ENCODE measurements at places on chromosomes 1 and 21.

DNA sequence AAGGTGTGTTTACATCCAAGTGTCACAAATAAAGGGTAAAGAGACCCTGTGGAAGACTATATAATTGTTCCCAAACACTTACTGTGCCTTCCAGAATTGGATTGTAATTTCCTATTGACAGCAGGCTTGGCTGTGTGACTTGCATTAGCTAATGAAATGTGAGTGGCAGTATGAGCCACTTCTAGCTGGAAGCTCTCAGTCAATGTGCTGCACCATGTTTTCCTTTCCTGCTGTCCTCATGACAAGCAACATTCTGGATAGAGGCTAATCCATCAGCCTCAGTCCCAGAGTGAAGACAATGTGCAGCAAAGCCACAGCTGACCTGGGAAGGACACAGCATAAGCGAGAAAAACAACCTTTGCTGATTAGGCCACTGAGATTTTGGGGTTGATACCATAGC is 5.9 kb upstream of the FOXJ3 start:
- DNase-seq: no peak

DNA sequence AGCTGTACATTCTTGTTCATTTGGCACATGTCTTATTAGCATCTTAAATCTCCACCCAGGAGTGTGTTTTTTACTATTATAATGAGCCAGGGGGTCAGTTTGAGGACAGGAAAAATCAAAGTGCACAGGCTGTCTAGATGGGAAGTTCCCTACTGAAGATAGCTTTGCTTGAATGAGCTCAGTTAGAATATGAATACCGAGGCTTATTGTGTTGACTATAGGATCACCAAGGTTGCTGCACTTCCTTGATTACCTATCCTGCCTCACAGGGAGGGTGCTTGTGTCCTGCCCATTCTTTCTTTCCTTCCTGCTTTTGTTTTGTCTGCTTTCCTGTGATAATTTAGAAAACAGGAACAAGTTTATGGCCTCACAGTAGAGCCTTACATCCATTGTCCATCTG is 16.3 kb downstream of the PHGDH start:
- DNase-seq: no peak

GRCh38 chr1:23452011-23452411 is 27.5 kb upstream of the TCEA3 start:
- no peak for DNase-seq

GRCh38 chr1:115183158-115183557 is 93.9 kb upstream of the TSPAN2 start:
- DNase-seq: no peak

GRCh38 chr21:45539796-45540600 is 2.2 kb downstream of the SLC19A1 start:
- DNase-seq: no peak

DNA sequence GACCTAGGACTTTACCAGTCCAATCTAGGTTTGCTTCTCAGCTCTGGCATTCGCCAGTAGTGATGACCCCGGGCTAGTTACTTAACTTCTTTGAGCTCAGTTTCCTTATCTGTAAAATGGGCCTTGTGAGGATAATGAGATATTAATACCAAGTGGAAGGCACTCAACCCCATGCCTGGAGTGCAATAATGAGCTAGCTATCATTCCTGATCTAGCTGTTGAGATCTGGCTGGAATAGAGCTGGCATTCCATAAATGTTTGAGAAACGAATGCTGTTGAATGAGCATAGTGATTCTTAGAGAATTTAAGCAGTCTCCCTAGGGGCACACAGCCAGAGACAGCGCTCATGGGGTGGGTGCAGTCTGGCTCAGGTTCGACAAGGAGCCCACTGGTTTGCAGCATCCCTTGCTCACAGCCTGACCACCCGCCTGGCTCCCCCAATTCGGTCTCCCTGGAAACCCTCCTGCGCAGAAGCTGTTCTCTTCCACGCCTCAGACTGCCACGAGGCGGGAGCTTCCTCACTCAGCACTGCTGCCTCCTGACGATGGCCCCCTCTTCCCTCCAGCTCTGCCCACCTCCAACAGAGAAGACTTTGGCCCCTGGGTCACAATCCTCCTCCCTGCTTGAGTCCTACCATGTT is 32.5 kb downstream of the DHCR24 start:
- DNase-seq: no peak

GRCh38 chr1:194846488-194846887 is 1660.1 kb upstream of the B3GALT2 start:
- DNase-seq: no peak

- no peak for DNase-seq
Measured at GRCh38 chr1:154453161-154453560, 48.0 kb downstream of the IL6R start.

DNA sequence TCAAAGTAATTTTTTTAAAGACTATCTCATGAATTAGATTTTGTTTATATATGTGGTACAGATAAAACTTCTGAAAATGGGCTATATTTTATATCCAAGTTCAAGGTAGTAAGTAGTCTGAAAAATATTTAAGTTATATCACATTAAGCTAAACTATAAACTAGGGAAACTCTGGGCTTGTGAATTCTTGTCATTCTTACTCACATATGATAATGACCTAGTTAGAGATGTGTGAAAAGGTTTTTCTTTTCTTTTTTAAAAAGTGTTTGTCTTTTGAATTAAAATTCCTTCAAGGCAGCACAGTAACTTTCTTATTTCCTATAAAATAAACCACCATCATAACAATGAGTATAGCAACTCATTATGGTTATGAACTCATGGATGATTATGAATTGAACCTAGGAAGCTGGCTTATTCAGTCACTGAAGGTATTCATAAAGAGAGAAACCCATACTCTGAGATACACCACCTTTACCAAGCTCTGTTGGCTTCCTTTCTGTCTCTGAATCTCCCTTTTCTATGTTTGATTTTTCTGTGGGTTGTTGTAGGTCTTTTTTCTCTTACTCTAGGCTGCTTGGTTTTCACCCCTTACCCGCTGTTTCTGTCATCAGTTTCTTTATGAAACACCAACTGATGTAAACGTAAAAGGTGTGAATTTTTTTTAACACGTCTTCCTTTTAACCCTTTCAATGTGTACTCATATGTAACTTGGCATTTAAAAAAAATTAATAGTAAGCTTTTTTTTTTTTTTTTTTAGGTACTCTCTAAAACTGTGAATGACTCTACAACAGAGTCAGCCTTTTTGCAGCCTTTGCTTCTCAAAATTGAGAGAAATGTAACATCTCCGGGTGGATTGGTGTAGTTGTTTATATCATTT is 25.2 kb downstream of the IL12RB2 start:
- no peak for DNase-seq

DNA sequence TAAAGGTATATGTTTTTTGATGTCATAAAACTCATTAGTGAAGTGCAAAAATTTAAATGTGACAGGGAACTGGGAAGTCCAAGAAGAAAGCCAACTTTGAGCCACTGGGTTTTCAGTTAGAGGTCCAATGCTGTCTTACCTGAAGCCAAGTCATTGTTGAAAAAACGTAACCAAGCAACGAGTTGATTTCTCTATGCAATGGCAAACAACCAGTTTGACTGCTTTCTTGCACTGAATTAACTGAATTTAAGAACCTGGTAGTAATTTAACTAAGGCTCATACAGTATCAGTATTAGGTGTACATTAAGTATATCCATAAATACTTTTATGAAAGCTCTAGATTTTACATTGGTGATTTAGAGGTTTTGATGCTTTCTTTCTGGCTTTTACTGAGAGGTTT is 20.2 kb upstream of the S1PR1 start:
- no peak for DNase-seq

DNA sequence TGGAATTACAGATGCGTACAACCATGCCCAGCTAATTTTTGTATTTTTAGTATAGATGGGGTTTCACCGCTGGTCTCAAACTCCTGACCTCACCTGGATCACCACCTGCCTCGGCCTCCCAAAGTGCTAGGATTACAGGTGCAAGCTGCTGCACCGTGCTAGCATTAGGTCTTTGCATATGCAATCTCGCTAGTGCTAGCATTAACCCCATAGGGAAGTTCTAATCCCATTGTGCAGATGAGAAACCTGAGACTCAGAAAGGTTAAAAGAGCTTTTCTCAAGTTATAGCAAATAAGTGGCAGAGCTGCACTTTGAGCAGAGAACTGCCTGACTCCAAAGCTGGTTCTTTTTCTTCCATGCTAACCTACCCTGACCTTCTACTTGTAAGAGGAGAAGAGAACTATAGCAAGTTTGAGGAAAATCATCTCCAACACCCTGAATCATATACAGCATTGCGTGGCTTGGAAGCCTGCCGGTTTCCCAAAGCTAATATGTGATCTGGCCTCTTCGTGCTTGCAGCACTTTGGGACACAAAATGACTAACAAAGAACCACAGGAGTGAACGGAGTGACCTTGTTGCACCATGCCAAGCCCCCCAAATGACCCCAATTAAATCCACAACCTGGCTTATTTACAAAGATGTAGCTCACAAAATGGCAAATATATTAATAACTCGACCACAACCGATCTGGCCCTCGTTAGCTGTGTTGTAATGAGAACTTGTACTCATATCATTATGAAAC is 185.1 kb downstream of the TM2D1 start:
- DNase-seq: no peak

DNA sequence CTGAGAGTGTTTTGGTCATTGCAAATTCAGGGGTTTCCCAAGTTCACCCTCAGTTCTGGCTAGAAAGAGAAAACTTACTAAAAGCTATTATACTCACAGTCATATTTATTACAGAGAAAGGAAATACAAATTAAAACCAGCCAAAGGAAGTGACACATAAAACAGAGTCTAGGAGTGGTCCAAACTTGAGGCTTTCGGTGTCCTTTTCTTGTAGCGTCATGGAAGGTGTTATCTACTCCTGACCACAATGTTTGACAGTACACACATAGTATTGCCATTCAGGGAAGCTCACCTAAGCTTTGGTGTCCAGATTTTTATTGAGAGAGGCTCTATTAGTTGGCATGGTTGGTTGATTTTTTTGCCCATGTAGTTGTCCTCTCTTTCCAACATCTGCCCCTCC is 59.0 kb downstream of the SLC35A3 start:
- DNase-seq: no peak

DNA sequence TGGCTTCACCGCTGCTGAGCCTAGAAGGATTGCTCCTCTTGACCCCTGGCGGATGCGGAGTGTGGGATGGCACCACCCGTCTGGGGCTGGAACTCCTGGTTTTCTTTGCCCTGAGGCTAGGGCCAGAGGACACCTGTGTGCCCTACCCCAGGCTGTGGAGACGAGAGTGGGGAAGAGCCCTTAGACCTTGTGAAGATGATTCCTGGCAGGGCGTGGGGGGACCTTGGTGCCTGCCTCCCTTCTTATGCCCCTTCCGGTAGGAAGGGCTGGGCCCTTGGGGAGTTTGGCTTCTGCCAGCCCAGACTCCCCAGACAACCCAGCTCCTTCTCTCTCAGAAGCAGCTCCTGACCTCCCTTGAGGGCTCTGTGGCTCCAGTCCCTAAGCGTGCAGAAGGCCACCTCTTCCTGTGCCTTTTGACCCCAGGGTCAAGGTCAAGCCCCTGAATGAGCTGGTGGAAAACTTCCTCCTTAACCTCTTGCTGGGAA is 891 bp downstream of the RPS6KA1 start:
- no peak for DNase-seq

DNA sequence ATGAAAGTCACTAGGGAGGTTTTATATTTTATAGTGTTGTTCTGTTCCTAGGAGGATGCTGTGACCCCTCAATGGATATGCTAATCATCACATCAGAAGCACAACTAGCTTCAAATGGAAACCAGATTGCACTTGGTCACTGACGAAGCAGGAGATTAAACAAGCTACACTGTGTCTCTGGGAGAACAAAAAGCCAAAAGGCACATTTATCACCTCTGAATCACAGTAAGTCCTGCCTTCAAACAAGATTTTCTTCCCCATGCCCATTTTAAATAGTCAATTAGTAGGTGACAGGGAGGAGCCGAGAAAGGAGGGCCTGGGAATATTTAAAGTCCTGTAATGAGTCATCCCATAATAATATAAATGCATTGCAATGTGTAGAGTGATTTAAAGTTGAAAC is 38.1 kb downstream of the RGS2 start:
- no peak for DNase-seq

GRCh38 chr21:35232545-35233176 is 183.6 kb upstream of the RUNX1 start:
- no peak for DNase-seq

GRCh38 chr1:68976916-68977610 is 480.2 kb upstream of the DEPDC1 start:
- no peak for DNase-seq

DNA sequence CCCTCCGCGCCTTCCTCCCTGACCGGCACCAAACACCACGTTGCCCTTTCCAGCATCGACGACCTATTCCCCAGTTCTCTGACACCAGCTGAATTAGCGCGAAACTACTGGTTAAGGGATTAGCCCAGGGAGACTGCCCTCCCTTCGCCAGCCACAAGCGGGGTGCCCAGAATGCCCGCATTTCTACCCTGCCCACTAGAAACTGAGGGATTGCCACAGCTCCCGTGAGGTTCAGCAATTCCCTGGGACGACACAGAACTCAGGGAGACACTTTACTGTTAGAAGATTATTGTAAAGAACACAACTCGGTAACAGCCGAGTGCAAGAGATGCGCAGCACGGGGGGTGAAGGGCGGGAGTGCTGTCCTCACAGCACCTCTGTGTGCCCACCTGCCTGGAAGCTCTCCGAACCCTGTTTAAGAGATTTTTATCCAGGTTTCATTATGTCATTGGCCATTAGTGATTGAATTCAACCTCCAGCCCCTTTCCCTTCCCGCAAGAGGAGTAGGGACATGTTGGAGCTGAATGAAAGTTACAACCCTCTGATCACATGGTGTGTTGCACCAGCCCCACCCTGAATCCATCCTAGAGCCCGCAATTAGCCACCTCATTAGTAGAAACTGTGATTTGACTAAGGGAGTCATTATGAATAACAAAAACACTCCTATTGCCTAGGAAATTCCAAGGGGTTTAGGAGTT is 15.8 kb upstream of the RIPPLY3 start:
- DNase-seq: no peak

GRCh38 chr21:33162436-33162951 is 67.2 kb upstream of the IFNAR2 start:
- DNase-seq: no peak

DNA sequence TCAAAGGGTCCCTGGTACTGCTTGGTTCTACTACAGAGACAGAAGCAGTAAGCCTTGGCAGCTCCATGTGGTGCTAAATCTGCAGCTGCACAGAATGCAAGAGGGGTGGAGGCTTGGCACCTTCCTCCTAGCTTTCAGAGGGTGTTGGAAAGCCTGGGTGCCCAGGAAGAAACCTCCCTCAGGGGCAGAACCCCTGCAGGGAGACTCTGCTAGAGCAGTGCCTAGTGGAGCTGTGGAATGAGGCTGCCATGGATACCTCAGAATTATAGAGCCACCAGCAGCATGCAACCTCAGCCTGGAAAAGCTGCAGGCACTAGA is 76.2 kb upstream of the TLR5 start:
- no peak for DNase-seq

- no peak for DNase-seq
Measured at GRCh38 chr1:55571767-55572166, 356.6 kb upstream of the USP24 start.

- DNase-seq: no peak
Measured at GRCh38 chr1:165877940-165878556, 50.6 kb downstream of the UCK2 start.

GRCh38 chr1:29209173-29209572 is 21.6 kb downstream of the MECR start:
- no peak for DNase-seq
